ENCODE measurements at places on chromosomes 2 and 18.
A peak's percentile ranks its signal among the peaks of the same experiment; 100 is the strongest.

GRCh38 chr18:49639643-49640391, 78.0 kb downstream of the LIPG start:
- DNase-seq, result no peak

DNA sequence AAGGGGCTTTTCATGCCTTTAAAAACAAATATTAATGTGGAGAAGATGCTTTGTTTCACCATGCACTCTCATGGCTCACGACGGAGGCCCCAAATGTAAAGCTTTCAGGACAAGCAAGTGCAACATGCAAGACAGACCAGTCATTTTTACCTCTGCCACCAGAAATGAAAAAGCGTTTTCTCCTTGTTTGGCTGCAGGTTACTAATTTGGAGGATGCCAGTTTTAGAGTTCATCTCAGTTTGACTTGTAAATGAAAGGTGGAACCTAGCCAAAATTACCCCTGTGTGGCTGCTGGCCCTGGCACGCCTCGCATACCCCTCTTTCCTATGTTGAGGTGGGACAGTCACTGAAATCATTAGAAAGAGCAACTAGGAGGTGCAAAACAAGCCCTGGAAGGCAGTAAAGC, 138.6 kb downstream of the BCL2 start:
- no peak for DNase-seq

- DNase-seq, result no peak
These were observed 754.2 kb upstream of the ID2 start for GRCh38 chr2:7927691-7928090.

- no peak for DNase-seq
These were observed 23.8 kb upstream of the CCL20 start for GRCh38 chr2:227789803-227790202.

DNA sequence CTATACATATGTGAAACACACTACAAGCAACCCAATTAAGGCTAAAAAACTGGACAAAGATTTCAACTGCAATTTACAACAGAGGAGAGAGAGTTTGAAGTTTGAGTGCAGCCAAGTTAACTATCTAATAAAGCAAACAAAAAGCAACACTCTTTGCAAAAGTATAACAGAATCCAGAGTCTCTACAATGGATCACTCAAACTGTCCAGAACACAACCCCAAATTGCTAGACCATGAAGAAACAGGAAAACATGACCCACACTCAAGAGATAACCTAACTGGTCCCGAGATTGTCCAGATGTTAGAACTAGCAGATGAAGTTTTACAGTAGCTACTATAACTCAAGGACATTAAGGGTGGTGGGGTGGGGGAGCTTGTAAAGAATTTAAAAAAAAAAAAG, 14.8 kb downstream of the ABHD3 start:
- DNase-seq, result no peak

DNA sequence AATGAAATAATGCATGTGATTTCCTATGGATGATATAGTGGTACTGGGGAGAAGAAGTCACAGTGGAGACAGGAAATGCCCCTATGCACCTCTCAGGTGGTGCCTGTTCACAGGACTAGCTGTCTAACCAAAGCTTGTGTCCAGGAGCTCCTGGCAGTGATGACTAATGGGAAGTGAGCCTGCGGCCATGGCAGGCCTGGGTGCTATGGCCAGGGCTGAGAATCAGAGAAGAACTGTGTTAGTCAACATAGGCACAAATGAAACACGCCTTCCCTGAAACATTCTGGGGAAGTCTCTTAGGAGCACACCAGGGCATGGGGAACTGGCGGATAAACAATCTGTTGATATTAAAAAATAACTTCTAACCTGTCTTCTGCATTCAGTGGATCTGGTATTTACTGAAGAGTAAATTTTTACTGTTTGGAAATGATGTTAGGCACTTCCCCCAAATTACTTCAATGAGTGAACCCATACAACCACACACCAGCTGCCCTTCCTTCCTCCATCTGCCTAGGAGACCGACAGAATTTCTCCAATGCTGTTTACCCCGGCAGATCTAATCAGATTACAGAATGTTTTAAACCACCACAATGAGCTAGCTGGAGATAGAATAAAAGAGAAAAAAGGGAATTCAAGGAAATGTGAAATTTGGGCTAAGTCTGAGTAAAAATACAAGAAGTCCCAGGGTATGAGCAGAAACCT, 67.4 kb downstream of the MEP1B start:
- DNase-seq, result no peak

DNA sequence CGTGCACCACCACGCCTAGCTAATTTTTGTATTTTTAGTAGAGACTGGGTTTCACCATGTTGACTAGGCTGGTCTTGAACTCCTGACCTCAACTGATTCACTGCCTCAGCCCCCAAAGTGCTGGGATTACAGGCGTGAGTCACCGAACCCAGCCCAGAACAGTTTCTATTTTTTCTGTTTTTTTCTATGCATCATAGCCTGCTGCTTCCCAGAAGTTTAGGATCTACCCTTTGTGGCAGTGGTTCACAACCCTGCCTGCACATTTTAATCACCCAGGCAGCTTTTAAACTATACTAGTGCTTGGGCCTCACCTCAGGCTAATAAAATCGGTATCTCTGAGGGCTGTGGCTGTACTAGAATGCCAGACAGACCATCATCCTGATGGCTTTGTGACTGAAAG, 39.7 kb upstream of the SOCS6 start:
- DNase-seq, result no peak

DNA sequence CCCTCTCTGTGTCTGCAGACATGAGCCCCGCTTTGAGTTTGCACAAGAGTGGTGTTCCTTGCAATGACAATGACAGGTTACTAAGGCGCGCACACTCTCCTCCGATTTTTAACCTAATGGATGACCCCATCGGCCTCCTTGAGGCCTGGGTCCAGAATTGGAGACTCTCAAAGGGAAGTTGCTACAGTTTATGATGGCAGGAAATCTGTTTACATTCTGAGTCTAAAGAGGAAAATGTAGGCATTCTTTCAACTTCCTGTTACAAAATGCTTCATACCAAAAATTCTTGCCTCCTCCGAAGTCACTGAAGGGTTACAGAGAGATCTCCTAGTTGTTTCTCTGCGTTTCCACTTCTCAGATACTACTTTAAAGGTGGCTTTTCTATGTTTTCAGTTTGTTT, 225.3 kb upstream of the AGAP1 start:
- no peak for DNase-seq

- DNase-seq, result no peak
These were observed 47.6 kb upstream of the FAM124B start for GRCh38 chr2:224449212-224450147.

- DNase-seq, result no peak
These were observed 34.5 kb upstream of the LRRC30 start for GRCh38 chr18:7196421-7196820.

DNA sequence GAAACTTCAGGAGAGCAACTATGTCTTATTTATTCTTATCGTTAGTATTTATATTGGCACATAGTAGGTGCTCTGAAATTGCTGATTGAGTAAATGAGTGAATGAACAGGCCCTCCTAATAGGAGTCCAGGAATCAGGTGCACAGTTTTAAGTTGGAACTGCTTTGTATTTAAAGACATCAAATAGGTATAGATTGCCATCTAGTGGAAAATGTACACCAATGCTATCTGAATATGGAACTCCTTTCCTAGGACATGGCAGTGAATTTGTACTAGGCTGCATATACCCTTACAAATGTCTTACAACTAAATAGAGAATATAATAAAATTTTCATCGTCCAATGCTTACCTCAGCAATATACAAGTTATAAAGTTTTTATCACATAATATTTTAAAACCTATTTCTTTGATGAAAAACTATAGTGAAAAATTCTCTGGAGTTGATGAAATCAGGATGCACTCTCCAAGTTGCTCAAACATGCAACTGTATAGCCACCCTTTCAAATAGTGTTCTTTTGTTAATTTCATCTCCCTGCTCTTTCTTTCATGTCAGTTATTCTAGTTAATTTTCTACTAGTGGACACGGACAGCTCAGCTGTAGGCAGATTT, 318.9 kb upstream of the SYT4 start:
- DNase-seq, result no peak

GRCh38 chr2:13289310-13289709, 572.6 kb downstream of the TRIB2 start:
- no peak for DNase-seq

- no peak for DNase-seq
These were observed 227.3 kb upstream of the RAB6C start for GRCh38 chr2:129752176-129752575.

- no peak for DNase-seq
These were observed 63.9 kb downstream of the MDH1 start for GRCh38 chr2:63652652-63652985.

DNA sequence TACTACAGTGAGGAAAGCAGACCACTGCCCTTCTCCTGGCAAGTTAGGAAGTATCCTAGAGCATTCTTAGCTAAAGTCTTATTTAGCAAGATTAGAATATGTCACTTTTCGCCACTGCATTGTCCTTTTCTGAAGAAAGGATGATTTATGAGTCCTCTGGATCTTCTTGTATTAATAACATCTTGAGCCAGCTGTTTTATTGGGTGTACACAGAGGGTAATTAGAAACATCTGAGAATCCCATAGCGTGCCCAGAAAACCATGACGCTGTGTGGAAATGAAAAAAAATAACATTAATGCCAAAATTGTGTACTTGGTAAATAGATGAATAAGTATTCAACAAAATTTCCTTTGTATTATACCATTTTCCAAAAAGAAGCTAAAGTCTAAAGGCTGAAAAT, 198.7 kb downstream of the LTBP1 start:
- no peak for DNase-seq

- DNase-seq, result no peak
These were observed 69.8 kb upstream of the MAL start for GRCh38 chr2:94955702-94956101.

DNA sequence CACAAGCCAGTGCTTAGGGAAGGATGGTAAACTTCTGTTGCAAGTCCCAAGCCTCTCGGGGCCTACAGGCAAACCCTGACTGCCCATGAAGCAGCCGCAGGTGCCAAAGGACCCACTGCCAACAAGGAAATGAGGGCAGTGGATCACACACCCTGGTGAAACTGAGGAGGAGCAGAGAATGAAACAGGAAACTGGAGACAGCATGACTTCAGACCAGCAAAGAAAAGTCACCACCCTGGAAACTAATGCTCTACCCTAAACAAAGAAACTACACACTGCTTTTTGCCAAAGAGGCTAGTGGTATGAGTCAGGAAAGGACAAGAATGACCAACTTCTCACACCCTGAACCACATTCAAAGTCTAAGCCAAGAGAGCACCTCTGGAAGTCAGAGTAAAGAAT, 97.2 kb downstream of the MYO5B start:
- DNase-seq, result no peak

DNA sequence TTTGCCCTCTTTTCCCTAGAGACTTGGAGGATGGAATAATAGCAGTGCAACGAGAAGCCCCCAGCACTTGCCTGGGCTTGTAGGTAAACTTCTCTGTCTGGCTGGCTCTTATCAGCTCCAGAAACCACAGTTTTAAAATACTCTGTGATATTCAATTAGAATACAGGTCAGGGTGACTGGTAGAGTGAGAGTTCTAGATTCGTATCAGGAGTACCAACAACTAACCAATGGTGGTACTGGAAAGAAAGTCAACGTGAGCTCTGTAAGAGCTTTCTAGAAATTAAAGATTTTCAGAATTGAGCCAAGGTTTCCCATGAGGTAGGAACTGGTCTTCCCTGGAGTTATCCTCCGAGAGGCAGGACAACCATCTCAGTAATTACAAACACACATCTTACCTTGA, 216.9 kb downstream of the NYAP2 start:
- DNase-seq, result no peak

DNA sequence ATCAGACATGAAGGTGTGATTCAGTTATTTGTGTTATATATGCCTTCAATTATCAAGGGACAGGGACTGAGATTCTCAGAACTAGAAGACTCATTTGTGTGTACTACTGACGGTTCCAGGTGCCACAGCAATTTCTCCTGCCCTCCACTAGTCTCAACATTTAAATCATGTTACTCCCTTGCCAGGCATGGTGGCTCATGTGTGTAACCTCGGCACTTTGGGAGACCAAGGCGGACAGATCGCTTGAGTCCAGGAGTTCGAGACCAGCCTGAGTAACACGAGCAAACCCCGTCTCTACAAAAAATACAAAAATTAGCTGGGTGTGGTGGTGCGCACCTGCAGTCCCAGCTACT, 1.1 kb downstream of the CNDP2 start:
- peak; percentile 44 for DNase-seq

GRCh38 chr2:42842466-42842865, 50.1 kb upstream of the HAAO start:
- no peak for DNase-seq

Measured in Peyer's patch (tissue), 4 donors.